A549 treated with GW870086 at 1 μM for 4 hours (cell line): ENCODE measurements at places on chromosomes 2 and 18. TPM values are rescaled to one million over a fixed set of nuclear protein-coding genes. Genes with fewer than 3 reads are reported as not detected.

Gene NHEJ1
- total RNA-seq: 14.9 to 20.3 TPM (median 16.4 TPM) in 5 replicates

Gene ZNF2
- 2.6 to 4.5 TPM (median 3.4 TPM) in 5 replicates for total RNA-seq

Gene PTH2R
- total RNA-seq: not detected in 5 replicates

Gene CNTNAP5
- total RNA-seq: not detected in 5 replicates

Gene ABCB11
- 0.01 to 0.05 TPM (median 0.03 TPM) in 4 of 5 replicates, not detected in the other for total RNA-seq

Gene ACTG2
- 0.29 to 0.47 TPM (median 0.37 TPM) in 4 of 5 replicates, not detected in the other for total RNA-seq

Gene PLB1
- 0.99 to 1.8 TPM (median 1.6 TPM) in 5 replicates for total RNA-seq

Gene FHOD3
- total RNA-seq: 2.6 to 3.9 TPM (median 3.3 TPM) in 5 replicates

Gene ICA1L
- total RNA-seq: 1.1 to 2.2 TPM (median 1.8 TPM) in 5 replicates

Gene SCN1A
- not detected in 5 replicates for total RNA-seq

Gene GPR155
- total RNA-seq: 0.19 to 0.28 TPM (median 0.25 TPM) in 4 of 5 replicates, not detected in the other

Gene PRKAG3
- total RNA-seq: not detected in 5 replicates

Gene UGT1A1
- 0.71 to 1.1 TPM (median 0.87 TPM) in 5 replicates for total RNA-seq

Gene PLEKHH2
- 1.3 to 2.3 TPM (median 2.0 TPM) in 5 replicates for total RNA-seq

Gene PROKR1
- 0.03 TPM in 1 of 5 replicates, not detected in the others for total RNA-seq

Gene LYPD1
- 14.4 to 20.2 TPM (median 14.6 TPM) in 5 replicates for total RNA-seq

Gene KCNG2
- total RNA-seq: not detected in 5 replicates

Gene RNF181
- 182 to 190 TPM (median 190 TPM) in 5 replicates for total RNA-seq

Gene RAB6D
- total RNA-seq: 0.05 TPM in 1 of 5 replicates, not detected in the others

Gene PHOSPHO2
- total RNA-seq: 1.9 to 3.5 TPM (median 3.0 TPM) in 5 replicates

Gene ASIC4
- 0.11 to 0.15 TPM (median 0.14 TPM) in 3 of 5 replicates, not detected in the others for total RNA-seq

Gene MDH1B
- 1.1 to 2.3 TPM (median 1.5 TPM) in 5 replicates for total RNA-seq

Gene MYOM1
- 0.08 to 0.26 TPM (median 0.15 TPM) in 5 replicates for total RNA-seq

Gene SCLY
- 16.3 to 23.2 TPM (median 21.6 TPM) in 5 replicates for total RNA-seq

Gene NT5C1B
- not detected in 5 replicates for total RNA-seq

Gene UGT1A4
- total RNA-seq: not detected in 5 replicates

Gene MOGAT1
- total RNA-seq: not detected in 5 replicates

Gene GCG
- not detected in 5 replicates for total RNA-seq

Gene GCA
- total RNA-seq: 5.2 to 7.2 TPM (median 6.4 TPM) in 5 replicates

Gene RNU2-63P
- total RNA-seq: not detected in 5 replicates

Gene OSR1
- 6.3 to 10.3 TPM (median 7.0 TPM) in 5 replicates for total RNA-seq

Gene REG1B
- not detected in 5 replicates for total RNA-seq
